Activated CD8-positive, alpha-beta memory T cell treated with anti-CD3 and anti-CD28 coated beads for 4 hours (primary cell): ENCODE measurements at places on chromosomes 6 and 20.

- no peak for DNase-seq
Observed at GRCh38 chr20:48338717-48339116, 489.1 kb downstream of the PREX1 start.

DNA sequence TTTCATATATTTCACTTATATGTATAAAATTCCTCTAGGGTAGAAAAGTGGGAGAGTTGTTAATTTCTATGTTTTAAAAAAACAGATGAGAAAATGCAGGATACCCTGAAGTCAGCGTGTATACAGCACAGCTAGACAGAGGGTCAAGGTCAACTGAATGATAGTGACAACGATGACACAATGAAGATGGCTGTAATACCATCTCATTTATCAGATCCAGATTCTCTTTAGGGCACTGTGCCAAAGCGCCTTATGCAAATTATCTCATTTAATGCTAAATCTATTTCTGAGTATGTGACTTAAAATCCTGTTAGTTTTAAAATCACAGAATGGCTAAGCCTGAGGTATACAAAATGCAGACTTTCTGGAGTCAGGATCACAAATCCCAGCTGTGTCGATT is 431.4 kb upstream of the RUNX2 start:
- DNase-seq = no peak

GRCh38 chr20:5612581-5613301 is 137.5 kb upstream of the SHLD1 start:
- no peak for DNase-seq

GRCh38 chr6:11865680-11866300 is 87.2 kb upstream of the ADTRP start:
- no peak for DNase-seq

GRCh38 chr6:169665289-169665688 is 36.5 kb downstream of the WDR27 start:
- DNase-seq = no peak

- DNase-seq = no peak
Observed at GRCh38 chr6:154602296-154602695, 91.8 kb upstream of the CNKSR3 start.

GRCh38 chr6:163302747-163303146 is 111.8 kb upstream of the QKI start:
- DNase-seq = no peak

DNA sequence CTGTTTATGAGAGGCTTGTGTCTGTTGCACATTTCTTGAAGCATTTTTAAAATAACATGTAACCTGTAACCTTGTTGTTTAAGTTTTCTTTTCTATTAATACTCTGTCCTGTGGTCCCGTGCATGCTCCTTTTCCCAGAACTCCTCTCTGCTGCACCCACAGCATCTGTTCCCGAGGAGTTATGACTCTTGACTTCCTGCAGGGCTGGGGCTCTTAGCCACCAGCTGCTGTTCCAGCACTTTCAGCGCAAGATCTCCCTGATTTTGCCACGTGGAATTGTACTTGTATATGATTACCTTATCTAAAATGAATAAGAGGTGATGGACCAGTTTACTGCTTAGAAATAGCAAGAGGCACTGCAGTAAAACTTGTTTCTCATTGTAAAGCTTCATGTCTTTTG is 150.6 kb downstream of the QKI start:
- no peak for DNase-seq

DNA sequence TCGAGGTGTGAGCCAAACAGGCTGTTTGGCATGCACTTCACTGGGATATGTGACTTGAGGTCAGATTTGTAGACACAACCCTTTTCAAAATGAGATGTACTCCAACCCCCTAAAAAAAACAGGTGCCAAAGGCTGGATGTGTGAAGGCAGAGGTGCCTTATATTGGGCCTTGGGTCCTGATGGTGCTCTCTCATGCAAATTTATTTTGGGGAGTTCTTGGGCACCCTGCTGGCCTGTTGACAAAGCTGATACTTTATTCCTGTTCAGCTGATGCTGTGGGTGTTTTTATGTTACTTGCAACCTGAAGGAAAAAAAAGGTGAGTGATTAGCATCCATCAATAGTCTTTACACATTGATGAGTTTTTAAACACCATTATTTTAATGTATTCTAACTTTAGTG is 121.5 kb downstream of the DNAH8 start:
- no peak for DNase-seq

- DNase-seq = no peak
Observed at GRCh38 chr20:55730321-55730720, 275.0 kb downstream of the CBLN4 start.

- DNase-seq = no peak
Observed at GRCh38 chr6:158686791-158687381, 37.0 kb downstream of the SYTL3 start.

GRCh38 chr20:40997116-40997515 is 31.5 kb upstream of the TOP1 start:
- DNase-seq = no peak

- no peak for DNase-seq
Observed at GRCh38 chr20:19777981-19778380, 19.9 kb downstream of the RIN2 start.

DNA sequence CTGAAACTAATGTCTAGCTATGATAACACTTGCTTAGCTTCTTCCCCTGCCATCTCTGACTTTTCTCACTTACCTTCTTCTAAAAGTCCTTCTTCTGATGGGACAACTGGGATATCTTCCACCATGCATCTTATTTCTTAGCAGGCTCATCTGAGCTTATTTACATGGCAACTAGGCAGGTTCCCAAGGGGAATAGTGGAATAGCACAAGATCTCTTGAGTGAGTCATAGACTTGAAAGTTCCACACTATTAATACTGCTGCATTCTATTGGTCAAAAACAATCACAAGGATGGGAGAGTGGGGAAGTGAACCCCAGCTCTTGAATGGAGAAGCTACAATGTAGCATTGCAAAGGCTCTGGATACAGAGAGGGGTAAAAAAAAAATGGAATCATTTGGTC is 142.1 kb downstream of the HAO1 start:
- no peak for DNase-seq

DNA sequence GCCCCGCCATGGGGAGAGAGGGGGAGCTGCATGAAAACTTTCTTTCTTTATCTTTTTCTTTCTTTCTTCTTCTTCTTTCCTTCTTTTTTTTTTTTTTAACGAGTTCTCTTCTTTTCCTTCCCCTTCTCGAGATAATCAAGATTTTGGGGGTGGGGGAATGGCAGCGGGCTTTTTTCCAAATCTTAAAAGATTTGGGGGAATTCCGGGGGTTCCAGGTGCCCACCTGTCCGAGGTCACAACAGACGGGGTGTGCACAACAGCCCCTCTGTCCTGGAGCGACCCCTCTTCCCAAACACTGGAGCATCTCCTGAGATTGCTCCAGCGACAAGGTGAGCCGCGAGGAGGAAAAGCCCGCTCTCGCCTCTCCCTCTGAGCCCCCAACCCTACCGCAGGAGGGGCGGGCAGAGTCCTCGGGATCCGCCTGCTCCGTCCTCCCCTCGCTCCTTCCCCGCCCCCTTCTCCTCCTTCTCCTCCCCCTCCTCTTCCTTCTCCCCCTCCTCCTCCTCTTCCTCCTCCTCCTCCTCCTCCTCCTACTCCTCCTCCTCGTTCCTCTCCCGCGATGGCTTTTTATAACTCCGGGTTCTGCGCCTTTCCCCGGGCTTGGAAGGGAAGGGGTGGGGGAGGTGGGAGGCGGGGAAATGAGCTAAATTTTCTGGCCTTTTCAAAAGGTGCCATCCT is 689 bp upstream of the KCNB1 start:
- no peak for DNase-seq

DNA sequence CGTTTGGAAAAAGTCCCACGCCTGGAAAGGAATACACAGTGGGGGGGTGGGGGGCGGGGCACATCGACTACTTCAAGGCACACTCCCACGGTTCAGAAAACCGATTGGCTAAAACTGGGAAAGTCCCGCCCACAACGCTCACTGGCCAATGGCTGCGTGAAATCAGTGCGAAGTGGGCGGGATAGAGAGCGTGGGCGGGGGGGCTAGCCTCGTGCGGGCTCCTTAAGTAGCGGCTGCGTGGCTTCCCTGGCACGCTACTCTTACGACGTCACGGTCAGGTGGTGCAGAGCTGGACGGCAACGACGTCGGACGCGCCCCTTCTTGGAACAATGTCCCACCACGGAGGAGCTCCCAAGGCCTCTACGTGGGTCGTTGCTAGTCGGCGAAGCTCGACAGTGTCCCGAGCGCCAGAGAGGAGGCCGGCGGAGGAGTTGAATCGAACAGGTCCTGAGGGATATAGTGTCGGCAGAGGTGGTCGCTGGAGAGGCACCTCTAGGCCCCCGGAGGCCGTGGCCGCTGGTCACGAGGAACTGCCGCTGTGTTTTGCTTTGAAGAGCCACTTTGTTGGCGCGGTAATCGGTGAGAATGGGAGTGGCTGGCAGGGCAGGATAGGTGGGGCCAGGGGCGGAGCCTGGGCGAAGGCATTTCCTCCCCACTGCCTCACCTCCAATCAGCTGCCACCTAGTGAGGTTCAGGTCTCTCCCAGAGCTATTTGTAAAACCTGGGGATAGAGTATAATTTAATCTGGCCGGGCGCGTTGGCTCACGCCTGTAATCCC is at the start of gene DDX43:
TSS of gene DDX43 (plus strand) at position 252 of the 778 bp plus-strand sequence. CDS start at position 330, 78 bp downstream.
- no peak for DNase-seq

DNA sequence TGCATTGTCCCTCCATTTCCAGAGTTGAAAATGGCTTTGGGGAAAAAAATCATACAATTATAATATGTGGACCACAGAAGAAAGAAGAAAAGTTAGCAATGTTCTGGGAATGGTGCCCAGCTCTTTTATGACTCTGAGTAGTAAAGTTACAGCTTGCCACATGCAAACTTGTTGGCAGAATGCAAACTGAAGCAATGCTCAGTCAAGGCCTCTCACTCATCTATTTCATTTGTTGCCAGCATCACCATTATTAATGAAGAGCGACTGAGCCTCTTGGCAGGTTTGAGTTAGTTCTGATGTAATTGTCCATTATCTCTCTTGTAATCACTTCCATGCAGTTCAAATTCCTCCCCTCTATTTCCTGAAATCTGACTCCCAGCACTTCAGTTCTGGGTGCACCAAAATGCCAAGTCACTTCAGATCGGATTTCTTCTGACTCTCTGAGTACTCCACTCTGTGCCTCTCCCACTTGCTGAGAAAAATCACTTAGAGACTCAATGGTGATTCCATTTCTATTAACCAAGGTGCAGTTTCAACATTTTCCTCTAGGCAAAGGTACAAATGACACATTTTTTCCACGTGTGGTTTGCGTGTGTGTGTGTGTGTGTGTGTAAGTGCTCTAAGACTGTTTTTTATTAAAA is 154.4 kb upstream of the STMND1 start:
- no peak for DNase-seq

DNA sequence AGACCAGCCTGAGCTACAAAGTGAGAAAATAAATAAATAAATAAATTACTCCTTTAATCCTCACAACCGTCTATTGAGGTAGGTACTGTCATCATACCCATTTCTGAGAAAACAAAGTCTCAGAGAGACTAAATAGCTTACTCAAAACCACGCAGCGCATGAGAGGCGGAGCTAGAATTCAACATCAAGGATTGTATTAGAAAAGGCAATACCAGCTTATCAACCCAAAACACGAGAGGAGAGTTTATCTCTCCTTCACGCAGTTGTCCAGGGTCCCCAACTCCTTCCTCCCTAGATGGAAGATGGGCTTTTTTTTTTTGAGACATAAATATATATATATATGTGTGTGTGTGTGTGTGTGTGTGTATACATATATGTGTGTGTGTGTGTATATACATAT is 12.2 kb downstream of the HNF4A start:
- DNase-seq = no peak

GRCh38 chr6:159043251-159043650 is 1.5 kb downstream of the TAGAP start:
- DNase-seq = no peak

DNA sequence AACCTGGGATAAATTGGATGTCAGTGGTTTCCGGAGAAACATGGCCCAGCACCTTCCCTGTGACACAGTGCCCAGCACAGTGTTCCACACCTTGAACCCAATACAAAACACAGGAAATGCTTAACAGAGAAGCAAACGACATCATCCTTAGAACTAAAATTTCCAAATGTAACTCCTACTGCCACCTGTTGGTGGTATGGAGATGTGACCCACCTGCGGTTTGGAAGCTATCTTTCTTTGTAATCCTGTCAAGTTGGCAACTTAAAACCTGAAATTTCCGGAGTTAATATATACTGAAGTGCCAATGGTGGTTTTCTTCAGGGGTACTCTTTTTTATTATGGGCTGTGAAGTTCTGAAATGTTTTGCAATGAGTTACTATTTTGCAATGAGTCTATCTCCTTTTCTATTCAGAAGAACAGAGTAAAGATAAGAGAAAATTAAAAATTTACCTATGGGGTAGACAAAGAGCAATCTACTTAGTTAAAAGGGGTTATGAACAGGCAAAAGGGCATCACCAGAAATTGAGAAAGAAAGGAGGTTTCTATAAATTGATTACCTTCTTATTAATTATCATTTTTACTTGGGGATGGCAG is 658.8 kb downstream of the PTPRT start:
- DNase-seq = no peak

DNA sequence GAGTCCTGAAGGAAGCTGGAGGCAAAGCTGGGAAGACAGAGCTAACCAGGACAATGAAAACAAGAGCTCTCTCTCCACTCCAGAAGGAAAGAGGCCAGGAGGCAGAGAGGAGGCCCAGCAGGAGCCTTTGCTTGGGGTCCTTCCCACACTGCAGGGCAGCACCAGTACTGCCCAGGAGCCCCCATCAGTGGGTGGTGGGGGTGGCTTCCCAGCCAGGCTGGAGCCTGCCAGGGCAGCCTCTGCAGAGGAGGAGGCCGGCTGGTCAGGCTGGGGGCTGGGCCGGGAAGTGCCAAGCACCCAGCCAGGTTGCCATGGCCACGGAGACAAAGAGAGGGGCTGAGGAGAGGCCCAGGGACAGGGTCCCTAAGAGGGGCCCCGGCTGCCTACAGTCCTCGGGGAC is 33.4 kb downstream of the PREX1 start:
- no peak for DNase-seq

DNA sequence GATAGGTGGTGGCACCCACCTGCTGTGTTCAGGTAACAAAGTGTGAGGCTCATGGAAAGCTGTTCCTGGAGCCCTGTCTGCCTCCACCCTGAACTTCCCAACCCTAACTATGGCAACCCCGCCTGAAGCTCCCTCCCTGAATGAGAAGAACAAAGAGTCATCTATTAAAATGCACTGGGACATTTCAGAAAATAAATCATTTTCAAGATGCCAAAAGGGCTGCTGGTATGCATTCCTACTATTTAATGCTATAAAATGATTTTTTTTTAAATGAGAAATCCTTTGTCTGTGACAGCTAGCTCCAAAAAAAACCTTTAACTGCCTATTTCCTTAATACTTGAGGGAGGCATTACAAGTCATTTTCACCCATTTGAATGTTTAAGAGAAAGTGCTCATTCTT is 84.3 kb upstream of the MRPS10 start:
- no peak for DNase-seq

GRCh38 chr6:74073999-74074398 is 378.0 kb downstream of the CD109 start:
- no peak for DNase-seq

GRCh38 chr6:7646394-7646793 is 56.4 kb downstream of the SNRNP48 start:
- no peak for DNase-seq
